ENCODE measurements at places on chromosomes 3 and 15.

- DNase-seq, result no peak
Measured at GRCh38 chr3:63338351-63338750, 60.2 kb downstream of the SYNPR start.

DNA sequence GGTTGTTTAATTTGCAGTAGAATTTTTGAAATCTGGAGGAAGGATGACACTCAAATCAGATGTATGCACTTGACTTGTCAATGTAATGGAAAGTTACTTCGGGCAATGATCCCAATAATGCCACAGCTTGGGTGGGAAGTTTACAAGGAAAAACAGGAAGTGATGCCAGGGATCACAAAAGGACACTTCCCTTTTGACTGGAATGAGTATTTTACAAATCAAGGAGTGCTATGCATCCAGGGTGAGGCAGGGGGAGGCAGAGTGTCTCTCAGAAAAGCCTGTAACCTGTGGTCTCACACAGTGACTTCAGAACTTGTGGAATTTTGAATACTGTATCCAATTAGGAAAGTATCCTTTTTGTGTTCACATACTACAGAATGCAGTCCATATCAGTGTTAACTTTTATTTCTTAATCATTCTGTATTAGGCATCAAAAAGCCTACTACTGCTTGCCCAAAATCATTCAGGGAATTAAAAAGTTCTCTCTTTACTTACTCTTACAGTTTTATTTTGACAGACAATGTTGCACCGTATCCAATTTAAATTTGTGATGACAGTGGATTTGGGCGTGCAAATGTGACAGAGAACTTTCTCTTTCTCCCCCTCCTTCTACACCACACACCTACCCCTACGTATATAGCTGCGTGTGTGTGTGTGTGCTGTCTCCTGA, 445.1 kb downstream of the MECOM start:
- DNase-seq, result peak; percentile 36

DNA sequence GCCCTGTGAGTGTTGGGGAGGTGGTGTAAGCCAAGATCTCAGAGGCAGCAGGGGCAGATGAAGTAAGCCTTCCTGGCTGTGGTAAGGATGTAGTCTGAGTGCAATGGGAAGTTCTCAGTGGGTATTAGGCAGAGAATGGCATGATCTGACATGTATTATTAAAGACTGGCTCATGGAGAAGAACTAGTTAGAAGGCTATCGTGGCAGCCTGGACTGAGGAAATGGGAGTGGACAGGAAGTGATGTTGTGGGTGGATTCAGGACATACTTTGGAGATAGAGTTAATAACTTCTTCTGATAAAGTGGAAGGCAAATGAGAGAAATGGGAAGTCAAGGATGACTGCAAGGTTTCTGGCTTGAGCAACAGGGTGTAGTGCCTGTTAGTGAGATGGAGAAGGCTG, 250.9 kb upstream of the CFAP20DC start:
- no peak for DNase-seq

- peak; percentile 95 for DNase-seq
Measured at GRCh38 chr3:42159706-42160472, 68.7 kb downstream of the TRAK1 start.
